Natural killer cell treated with Interleukin-12 subunit alpha and Interleukin-12 subunit beta and Interleukin-15 and Interleukin-18, amount 100 ng/mL, for 72 hours (primary cell): ENCODE measurements at places on chromosomes 2 and 18.

DNA sequence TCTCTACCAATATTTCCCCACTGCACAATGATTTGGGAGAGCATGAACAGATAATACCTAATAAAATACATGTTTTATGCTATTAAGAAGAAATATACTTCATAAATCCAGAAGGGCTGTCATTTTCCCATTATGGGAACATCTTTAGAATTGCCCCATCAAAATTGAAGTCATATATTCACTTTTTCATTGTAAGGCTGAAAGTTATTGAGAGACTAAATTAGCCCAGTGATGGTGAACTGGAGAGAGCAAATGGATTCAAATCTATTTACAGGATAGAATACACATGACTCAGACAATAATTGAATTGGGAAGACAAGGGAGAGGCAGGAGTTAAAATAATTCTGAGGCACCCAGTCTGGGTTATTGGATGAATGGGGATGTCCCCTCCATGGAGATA is 79.7 kb upstream of the TTC39C start:
- DNase-seq: no peak

DNA sequence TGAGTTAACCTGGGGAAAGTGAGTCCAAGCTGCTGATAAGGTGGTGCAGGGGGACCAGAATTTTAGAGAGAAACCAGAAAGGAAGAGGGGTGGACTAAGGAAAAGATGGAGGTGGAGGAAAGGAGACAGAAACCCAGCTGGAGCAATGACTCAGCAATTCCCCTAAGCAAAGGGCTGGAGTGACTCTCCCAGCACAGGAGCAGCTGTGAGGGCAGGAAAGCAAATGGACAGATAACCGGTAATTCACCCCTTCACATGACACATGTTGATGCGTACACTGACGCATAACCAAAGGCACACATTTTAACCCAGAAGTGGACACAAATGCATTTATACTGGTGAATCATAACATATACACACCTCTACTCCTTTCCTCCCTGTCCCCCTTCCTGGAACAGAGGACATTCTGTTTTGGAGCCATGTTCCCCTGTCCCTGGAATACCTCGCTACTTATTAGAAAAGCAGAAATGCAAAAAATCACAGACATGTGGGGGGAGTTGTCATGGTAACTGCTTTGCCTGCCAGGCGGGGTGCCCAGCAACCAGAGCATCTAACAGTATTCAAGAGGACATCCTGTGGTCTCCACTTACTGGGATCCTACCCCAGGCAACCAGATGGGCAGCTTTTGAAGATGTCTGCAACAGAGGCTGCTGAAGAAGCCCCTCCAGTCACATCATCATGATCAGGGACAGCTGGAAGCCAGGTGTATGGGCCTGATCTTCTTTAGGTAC is 4.7 kb downstream of the CDK5R2 start:
- no peak for DNase-seq

DNA sequence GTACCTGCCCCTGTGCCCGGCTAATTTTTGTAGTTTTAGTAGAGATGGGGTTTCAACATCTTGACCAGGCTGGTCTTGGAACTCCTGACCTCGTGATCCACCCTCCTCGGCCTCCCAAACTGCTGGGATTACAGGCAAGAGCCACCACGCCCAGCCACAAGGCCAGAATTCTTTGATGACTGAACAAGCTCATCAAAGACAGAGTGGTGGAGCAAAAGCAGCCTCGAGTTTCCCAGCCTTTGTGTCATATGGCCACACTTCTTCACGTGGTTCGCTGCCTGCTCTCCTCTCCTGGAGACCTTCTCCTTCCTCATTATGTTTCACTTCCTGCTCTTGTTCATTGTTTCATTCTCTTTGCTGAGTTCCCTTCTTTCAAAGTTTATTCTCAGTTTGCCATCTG is 9.9 kb upstream of the NPC1 start:
- DNase-seq: no peak

GRCh38 chr2:195051401-195051800 is 605.6 kb upstream of the SLC39A10 start:
- DNase-seq: no peak

GRCh38 chr2:54482715-54483114 is 26.6 kb downstream of the SPTBN1 start:
- no peak for DNase-seq

DNA sequence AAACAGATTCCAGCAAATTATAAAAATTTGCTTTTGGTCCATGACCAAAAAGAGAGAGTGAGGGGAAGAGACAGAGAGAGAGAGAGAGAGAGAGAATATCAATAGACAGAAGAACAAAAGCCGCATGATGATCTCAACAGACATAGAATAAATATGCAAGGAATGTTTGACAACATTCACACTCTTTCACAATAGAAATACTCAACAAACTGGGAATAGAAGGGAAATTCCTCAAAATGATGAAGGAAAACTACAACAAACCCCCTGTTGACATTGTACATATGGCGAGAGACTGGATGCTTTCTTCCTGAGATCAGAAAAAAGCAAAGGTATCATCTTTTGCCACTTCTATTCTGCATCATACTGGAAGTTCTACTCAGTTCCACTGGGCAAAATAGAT is 309.7 kb downstream of the RAD51AP2 start:
- DNase-seq: no peak

GRCh38 chr18:35912332-35912731 is 60.1 kb upstream of the RMP24 start:
- DNase-seq: no peak

GRCh38 chr2:187438455-187438854 is 9.6 kb downstream of the CALCRL start:
- no peak for DNase-seq

GRCh38 chr2:84319581-84319980 is 139.5 kb downstream of the SUCLG1 start:
- DNase-seq: no peak

GRCh38 chr2:227179988-227180685 is 15.7 kb downstream of the COL4A3 start:
- DNase-seq: no peak

DNA sequence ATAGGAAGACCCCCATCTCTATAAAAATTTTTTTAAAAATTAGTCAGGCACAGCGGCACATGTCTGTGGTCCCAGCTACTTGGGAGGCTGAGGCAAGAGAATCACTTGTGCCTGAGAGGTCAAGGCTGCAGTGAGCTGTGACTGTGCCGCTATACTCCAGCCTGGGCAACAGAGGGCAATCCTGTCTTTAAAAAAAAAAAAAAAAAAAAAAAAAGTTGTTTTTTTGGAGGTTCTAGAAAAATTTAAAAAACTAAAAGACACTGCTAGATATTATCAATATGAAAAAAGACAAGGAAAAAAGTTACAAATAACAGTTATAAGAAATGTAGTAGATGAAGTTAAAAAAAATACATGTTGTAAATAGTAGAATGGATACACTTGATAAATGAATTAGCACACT is 56.1 kb upstream of the C2orf15 start:
- no peak for DNase-seq

- no peak for DNase-seq
Measured at GRCh38 chr2:223313101-223313500, 261.1 kb downstream of the KCNE4 start.
